ENCODE measurements at places on chromosomes 16 and 17.

DNA sequence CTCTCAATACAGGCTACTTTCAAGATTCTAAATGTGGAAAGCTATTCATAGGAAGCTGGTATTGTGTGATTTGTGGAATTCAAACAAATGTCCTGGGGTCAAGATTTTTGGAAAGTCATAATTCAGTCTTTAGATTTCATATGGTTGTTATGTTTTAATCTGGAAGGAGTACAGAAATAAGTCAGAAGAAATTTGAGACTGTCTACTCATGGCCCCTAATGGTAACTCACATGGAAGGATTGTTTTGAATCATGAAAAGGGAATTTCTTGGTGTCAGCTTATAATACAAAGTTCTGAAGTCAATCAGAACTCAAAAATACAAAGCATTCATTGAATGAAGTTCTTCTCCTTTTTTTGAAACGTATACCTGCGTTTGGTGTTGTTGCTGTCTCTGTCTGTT, 3.1 kb downstream of the KCNJ2 start:
- no peak for DNase-seq

GRCh38 chr17:21085707-21086106, 41.1 kb upstream of the DHRS7B start:
- DNase-seq, result no peak

- no peak for DNase-seq
These were observed 2.0 kb downstream of the CDH3 start for GRCh38 chr16:68646953-68647659.

- DNase-seq, result no peak
These were observed 94.3 kb upstream of the ZFHX3 start for GRCh38 chr16:73142053-73142854.

- no peak for DNase-seq
These were observed 1.4 kb downstream of the TMEM97 start for GRCh38 chr17:28320215-28321061.

GRCh38 chr17:57945996-57946797, 9.0 kb downstream of the CUEDC1 start:
- DNase-seq, result no peak

- no peak for DNase-seq
These were observed 13.7 kb upstream of the NFATC3 start for GRCh38 chr16:68071518-68071901.

GRCh38 chr17:43365356-43365755, 33.4 kb upstream of the ARL4D start:
- no peak for DNase-seq

- no peak for DNase-seq
These were observed 4.3 kb downstream of the RCVRN start for GRCh38 chr17:9900784-9901183.

DNA sequence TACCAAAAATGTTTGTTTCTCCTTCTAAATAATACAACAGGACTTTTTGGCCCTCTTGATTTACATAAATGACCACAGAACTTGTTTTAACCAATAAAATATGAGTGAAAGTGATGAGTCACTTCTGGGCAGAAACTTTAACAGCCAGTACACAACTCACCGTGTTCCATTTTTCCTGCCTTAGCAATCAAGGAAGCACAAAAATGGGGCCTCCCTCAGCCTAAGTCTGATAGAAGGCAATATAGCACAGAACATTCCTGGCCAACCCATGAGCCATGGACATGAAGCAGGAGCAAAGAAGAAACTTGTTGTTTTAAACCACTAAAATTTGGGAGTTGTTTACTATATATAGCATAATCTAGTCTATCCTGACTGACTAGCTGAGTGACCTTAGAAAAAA, 61.1 kb upstream of the MTMR4 start:
- no peak for DNase-seq

GRCh38 chr17:82872591-82873520, 33.0 kb upstream of the ZNF750 start:
- no peak for DNase-seq

GRCh38 chr17:83091257-83092141, 12.1 kb downstream of the METRNL start:
- DNase-seq, result no peak

DNA sequence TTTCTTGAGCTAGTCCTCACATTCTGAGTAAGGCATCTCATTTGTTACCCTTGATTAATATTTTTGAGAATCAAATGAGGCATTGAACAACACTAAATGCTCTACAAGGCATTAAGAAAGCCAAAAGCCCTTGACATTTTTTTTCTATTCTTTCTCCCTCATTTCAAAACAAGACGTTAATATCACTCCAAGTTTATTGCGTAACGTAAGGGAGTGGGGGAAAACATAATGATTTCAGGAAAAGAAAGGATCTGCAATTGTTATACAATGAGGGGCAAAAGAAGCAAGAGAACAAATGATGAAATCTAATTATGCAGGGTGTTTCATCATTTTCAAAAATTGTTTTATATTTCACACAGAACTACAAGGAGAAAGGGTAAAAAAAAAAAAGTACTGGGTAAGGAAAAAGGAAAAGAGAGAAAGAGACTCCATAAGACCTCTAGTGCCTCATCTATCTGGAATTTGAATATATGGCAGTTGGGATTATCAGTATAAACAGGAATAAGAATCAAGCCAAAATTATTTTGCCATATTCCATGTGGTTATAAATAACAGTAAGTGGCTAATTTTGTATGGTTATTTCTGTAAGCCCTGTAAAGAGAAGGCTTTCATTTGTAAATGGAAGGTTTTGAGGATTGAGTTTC, 163.0 kb downstream of the ABCA8 start:
- DNase-seq, result no peak

DNA sequence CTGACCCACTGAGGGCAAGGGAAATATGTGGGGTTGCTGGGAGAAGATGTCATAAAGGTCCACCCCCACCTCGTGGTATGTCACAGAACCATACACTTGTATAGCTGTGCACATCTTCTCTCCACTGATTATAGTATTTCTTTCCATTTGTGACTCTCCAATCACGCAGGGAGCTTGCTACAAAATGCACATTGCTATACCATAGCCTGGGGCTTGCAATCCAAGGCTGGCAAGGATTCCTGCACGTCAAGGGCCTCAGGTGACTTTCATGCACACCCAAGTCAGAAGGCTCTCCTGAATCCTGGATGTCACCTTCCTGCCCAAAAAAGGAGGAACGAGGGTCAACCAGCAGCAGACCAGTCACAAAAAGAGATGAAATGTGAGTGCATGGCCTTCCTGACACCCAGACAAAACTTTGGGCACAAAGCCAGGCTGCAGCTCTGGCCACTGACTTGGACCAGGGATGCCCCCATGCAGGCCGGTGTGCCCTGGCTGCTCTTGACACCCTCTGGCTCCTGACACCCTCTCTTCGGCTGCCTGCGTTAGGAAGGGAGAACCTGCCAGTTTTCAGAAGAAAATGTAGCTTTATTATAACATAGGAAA, 12.1 kb downstream of the TBC1D26 start:
- no peak for DNase-seq

DNA sequence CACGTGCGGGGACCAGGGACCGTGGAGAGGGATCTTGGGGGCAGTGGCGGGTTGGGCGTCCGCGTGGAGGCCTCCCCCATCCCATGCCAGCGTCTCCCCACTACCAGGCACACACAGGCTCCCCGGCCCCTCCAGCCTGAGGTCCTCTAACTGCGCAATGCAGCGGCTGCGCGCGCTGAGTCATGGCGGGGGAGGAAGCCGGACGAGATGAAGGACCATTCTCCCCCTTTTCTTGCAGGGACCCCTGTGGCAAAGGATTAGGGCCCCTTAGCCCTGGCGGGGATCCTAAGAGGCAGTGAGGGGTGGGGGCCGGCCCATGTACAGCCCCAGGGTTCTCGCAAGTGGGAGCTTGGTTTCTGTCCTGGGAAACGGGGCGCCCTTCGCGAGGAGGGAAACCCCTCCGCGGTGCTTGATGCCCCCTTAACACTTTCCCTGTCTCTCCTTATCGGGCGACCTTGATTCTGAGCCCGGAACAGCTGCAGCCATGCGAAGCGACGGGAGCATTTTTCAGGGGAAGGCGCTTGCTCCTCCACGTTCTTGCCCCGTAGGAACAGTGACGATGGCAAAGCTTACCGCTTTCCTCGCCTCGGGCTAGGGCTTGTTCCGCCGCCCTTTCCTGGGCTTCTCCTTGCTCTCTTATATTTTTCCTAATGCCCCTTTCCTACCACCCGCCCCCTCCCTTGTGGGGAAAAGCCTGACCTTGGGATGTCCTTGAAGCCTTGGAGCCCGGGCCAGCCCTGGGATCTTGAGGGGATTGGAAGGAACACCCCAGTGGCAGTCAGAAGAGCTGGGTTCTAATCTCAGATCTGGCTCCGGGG, 592 bp downstream of the ALDOA start:
- no peak for DNase-seq

GRCh38 chr17:75695830-75696271, 25.4 kb upstream of the ITGB4 start:
- no peak for DNase-seq

- no peak for DNase-seq
These were observed 29.0 kb upstream of the HOXB13 start for GRCh38 chr17:48757524-48757961.

DNA sequence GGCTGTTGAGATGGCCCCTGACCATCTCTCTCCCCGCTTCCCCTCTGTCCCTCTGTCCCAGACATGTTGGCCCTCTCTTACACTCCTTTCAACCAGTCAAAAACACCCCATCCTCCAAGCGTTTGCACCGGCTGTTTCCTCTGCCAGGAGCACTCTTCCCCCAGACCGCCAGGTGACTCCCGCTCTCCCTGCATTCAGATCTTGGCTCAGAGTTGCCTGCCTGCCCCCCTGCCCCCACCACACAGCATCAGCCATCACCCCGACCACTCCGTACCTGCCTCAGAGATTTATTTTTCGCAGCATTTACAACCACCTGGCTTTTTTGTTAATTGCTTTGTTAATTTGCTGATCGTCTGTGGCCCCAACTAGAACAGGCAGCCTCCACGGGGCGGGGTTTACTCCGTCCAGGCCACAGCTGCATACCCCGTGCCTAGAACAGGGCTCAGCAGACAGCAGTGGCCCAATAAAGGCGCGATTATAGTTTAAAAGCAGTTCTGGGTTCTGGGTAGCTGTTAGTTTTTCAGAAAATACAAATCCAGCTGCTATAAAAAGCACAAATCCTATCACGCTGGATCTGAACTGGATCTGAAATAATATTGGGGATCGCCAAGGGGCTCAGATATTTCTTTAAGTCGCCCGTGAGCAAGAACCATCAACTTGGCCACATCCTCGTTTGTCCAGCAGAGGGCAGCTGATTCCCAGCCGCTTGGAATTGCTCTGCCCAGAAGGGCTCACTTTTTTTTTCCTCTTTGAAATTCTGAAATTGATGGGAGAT, 173.6 kb downstream of the IRF8 start:
- peak; percentile 56 for DNase-seq

GRCh38 chr17:33516645-33517044, 223.6 kb upstream of the ASIC2 start:
- no peak for DNase-seq

- peak; percentile 30 for DNase-seq
These were observed at the start of gene CHST4 for GRCh38 chr16:71526111-71526631. Gene CHST4, plus strand, starts transcription at chr16:71526426. Its CDS starts 10,252 bp downstream, at chr16:71536678.

DNA sequence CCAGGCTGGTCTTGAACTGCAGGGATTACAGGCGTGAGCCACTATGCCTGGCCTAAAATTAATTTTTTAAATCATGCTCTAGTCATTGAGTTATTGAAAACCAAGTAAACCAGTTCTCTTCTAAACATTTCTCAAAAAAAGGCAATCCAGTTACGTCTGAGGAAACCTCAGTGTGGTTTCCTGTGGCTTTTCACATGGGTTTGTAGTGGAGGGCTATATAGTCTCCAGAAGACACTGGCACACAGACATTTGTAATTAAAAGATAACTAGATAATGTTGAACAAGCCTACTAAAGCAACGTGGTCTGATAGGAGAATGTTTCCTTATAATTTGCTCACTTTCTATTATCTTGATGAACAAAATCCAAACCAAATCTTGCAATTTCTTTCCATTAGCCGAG, 5.2 kb upstream of the TOB1 start:
- DNase-seq, result no peak

- DNase-seq, result no peak
These were observed 1.3 kb downstream of the SPN start for GRCh38 chr16:29664091-29664921.

DNA sequence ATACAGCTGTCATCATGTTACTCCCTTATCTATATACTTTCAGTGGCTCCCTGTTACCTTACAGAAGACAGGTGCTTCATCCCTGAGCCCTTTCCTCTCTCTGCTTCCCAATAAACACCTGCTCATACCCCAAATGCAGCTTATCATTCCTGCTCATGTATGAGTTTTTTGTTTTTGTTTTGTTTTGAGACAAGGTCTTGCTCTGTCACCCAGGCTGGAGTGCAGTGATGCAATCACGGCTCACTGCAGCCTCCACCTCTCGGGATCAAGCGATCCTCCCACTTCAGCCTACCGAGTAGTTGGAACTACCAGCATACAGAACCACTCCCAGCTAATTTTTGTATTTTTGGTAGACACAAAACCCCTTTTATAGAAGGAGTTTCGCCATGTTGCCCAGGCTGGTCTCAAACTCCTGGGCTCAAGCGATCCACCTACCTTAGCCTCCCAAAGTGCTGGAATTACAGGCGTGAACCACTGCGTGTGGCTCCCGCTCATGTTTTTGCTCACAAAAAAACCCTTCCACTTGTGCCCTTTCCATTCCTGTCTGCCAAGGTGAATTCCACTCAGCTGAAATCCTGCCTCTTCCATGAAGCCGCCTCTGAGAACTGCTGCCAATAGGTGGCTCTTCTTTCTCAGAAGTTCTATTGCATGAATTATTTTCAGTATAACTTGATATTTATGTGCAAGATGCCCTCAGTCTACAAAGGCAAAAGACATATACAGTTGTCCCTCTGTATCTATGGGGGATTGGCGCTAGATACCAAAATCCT, 7.9 kb upstream of the RNF157 start:
- no peak for DNase-seq

DNA sequence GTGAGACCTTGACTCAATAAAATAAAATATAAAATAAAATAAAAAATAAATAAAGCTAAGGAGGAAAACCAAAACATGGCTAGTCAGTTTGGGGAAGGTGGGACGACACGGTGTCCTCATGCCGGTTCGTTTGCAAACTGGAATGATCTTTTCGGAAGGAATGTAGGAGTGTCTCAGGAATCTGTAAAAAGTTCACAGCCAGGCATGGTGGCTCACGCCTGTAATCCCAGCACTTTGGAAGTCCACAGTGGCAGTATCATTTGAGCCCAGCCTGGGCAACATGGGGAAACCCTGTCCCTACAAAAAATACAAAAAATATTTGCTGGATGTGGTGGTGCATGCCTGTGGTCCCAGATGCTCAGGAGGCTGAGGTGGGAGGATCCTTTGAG, 14.7 kb upstream of the RPTOR start:
- DNase-seq, result no peak

DNA sequence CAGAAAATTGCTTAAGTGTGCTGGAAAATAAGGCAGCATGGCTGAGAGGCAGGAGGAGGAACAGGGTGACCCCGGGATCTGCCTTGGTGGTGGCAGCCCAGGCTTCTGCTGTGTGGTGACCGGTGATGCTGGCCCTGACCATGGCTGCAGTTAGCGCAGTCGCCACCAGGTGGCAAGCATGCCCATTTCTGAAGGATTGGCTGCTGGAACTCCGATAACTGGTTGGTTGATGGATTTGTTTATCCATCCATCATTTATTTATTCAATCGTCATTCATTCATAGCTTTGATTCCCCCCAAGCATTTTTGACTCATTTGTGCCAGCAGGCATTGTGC, 29.1 kb upstream of the ITGA3 start:
- DNase-seq, result peak; percentile 61
